ENCODE measurements at places on chromosomes 3 and 15.

DNA sequence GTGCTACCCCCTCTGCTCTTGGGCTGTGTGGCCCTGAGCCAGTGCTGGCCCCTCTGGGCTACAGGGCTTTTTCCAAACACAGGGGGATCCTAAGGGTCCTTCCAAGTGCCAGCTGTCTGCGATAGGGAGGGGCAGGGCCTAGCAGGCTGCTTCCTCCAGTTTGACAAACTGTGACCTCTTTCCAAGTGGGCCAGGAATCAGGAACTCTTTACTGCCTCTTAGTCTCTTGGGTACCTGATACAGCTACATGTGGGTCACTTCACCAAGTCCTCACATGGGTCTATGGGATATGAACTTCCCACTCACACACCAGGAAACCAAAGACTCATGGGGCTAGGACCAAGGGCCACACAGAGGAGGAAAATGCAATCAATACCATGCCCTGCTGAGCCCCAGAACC is 25.4 kb downstream of the SEC61A1 start:
- no peak for ATAC-seq

DNA sequence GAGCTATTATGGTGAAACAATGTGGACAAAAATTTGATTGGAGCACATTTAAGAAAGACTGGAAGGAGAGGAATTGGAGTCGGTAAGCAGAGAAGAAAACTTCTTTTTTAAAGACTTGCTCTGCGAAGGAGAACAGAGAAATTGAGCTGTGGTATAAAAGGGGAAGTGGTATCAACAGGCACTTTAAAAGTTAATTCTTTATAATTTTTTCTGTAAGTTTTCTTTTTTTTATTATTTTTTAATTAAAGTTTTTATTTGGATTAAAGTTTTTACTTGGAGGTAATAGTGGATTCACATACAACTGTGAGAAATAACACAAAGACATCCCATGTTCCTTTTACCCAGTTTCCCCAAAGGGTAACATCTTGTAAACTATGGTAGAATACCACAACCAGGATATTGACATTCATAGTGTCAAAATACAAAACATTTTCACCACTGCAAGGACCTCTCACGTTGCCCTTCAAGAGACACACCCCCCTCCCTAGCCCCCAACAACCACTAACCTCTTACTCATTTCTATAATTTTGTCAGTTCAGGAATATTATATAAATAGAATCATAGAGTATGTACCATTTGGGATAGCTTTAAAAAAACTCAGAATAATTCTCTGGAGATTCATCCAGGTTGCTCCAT is 33.8 kb upstream of the XIRP1 start:
- ATAC-seq: no peak

DNA sequence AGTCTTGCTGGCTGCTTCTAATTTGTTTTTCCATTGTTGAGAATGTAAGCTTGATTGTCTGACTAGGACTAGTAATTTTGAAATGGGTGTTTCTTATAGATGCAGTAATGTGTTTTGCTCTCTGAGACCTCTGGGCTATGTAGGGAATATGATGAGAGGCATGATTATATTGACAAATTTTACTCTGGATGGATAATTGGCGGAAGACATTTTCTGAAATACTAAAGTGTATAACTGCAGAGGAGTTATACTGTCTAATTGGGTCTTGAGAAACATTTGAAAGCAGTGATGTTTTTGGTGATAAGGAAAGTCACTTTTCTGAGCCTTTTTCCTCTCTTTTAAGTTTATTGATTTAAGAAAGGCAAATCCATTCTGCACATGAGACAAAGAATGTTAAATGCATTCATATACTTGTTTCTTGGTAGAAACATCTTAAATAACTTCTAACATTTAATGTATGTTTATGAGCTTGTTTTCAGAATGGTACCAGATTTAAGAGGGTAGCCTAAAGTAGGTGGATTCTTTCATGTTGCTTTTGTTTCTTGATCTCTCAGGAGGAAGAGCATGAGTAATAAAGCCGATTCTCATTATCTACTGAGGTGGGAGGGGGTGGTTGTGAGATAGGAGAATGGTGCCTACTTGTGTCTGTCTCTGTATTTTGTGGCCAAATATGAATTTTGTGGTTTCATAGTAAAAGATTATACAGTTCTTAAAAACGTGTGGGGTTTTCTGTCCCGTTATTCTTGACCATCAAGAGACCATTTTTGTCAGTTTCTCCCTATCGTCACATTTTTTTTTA is 2.0 kb downstream of the ATP2C1 start:
- ATAC-seq: no peak

- ATAC-seq: no peak
These were observed 52.3 kb upstream of the ADAMTS9 start for GRCh38 chr3:64739971-64740631.

- no peak for ATAC-seq
These were observed 53.2 kb upstream of the FNDC3B start for GRCh38 chr3:171986176-171986575.

DNA sequence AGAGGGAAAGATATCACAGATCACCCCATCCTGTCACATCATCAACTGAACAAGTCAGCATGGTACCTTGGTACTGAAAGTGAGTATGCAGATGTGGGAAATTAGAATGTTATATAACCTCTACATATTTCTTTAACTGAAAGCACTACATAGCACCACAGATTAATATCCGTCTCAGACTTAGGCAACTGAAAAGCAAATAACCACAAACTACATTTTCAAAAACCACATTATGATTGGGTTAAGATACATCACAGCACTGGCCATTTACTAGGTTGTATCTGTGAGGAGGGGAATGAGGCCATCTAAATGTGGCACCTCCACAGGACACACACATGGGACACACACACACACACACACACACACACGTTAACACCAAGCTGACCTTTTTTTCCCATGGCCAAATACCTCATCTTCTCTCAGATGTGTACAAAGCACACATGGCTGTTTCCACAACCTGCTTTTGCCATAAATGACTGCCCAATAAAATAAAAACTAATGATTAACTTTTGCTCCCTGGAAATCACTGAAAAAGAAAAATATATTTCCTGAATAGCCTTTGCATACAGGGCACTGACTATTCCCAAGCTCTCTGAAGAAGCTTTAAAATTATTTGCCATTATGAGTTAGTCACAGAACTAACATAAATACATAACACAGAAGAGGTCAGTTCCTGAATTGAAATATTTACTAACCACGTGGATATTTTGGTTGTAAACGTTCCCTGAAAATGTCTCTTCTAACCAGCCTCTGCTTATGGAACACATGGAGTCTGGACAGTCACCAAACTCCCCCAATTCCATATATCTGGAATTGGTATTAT is 60.1 kb downstream of the SUMF1 start:
- ATAC-seq: no peak

DNA sequence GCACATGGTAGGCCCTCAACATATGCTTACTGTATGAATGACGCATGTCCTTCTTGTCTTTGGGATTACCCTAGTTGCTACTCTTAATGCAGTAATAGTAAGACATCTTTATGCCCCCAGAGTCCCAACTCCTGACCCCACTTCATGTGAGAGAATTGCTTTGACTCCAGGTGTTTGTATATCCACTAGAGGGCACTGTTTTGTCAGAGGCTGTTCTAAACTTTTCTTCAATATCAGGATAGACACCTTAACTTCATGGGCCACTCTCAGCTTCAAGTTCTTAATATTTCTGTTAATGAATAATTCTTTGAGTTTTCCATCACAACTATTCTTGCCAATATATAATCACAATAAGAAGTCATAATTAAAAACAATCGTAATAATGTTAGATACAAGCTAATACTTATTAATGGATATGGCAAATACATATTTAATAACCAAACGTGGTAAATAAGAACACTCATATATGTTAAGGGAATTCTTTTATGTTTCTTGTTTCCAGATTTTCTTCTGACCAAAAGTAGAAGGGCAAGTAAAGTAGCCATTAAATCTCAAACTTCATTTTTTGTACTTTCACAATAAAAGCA is 337.2 kb upstream of the DNAJC19 start:
- ATAC-seq: peak; percentile 35

GRCh38 chr15:96351761-96352603 is 21.5 kb downstream of the NR2F2 start:
- ATAC-seq: no peak

DNA sequence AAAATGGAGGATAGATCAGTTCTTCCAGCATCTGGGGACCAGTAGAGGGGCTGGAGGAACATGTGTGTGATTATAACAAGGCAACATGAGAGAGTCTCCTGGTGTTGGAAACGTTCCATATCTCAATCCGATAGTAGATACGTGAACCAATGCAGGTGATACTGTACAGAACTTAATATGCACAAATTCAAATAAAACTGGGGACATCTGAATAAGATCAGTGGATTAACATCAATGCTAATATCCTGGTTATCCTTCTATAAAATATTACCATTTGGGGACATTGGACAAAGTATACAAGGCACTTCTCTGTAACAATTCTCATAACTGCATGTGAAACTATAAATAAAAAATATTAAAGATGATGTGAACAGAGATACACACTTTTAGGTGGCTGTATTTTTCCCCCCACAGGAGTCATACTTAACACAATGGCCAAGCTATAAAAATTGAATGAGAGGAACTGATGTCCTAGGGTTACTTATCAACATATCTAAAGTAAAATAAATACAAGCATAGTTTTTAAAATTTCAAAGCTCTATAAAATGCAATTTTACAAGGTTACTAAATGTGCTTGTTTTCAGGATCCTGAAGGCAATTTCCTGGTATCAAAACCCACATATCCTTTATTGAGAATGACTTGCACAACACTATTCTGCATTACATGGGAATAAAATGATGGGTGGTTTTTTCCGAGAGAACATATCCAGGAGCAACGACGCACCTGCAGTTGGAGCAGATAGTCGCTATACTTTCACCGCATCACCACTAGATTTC is 31.1 kb upstream of the TJP1 start:
- ATAC-seq: no peak

- ATAC-seq: peak; percentile 98
These were observed 9.6 kb upstream of the SLCO2A1 start for GRCh38 chr3:134039161-134039862.

DNA sequence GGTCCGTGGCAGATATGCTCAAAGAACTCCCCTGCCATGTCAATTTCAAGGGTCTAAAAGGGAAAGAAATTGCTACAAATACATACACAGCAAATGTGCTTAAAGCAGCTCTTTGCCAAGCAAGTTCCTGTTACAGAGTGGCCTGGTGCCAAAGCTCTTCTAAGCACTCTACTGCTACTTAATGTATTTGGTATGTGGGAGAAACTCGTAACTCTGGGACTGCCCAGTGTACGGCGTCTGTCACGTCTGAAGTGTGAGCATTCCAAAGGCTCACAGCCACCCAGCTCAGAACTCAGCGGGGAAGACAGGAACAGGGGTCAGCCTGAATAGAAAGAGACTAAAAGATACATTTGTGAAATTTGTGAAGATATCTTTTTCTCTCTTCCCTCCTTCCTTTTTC is 54.6 kb downstream of the RBMS3 start:
- ATAC-seq: peak; percentile 91

DNA sequence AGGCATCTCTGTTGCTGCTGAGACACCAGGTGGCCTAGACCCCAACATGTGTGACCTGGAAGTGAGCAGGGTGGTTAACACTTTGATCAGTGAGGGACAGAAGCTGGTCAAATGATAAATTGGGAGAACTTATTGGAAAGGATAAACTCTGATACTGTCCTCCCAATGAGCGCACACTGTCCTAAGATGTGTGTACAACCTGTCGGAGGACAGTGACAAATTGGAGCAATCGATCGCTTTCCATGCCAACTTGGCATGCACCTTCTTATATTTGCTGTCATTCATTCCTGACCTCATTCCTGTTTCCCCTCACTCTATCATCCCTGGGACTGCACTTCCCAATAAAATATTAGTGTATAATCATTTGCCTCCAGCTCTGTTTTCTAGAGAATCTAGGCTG is 198.7 kb upstream of the PROK2 start:
- no peak for ATAC-seq

DNA sequence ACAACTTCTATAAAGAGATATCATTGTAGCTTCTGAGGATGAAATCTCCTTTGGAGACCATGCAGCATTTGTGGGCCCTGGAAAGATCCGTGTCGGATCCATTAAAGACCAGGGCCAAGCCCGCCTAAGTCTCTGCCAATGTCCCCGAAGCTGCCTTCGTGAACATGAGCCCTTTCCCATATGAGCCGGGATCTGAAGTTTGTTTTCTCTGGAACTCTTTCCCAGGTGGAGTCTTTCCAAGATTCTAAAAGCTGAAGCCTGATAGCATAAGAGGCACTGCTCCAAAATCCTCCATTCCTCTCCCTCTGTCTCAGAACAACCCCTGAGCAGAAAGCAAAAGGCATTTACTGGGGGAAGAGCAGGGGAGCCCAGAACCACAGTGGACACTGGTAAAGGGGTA is 274.6 kb downstream of the NTRK3 start:
- ATAC-seq: no peak

- no peak for ATAC-seq
These were observed 371.7 kb downstream of the DIPK2A start for GRCh38 chr3:144343343-144343742.

GRCh38 chr15:94838281-94838680 is 606.9 kb downstream of the MCTP2 start:
- no peak for ATAC-seq

DNA sequence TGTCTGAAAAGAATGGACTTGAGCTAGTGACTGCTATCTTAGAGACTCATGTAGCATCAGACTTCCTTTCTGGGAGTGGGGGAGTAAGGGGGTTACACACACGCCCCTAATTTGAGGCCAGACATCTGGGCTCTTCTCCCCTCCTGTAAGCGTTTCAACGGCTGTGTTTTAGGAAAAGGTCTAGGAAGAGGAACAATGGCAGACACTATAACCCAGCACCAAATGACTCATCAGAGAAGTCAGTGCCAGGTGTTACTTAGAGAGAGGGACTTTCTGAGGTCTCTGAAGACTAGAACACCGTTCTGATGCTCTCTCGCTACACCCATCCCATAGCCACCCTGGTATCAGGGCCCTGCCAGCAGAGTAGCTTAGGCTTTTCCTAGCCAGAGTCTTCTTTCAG is 65.5 kb downstream of the SSUH2 start:
- ATAC-seq: peak; percentile 26

DNA sequence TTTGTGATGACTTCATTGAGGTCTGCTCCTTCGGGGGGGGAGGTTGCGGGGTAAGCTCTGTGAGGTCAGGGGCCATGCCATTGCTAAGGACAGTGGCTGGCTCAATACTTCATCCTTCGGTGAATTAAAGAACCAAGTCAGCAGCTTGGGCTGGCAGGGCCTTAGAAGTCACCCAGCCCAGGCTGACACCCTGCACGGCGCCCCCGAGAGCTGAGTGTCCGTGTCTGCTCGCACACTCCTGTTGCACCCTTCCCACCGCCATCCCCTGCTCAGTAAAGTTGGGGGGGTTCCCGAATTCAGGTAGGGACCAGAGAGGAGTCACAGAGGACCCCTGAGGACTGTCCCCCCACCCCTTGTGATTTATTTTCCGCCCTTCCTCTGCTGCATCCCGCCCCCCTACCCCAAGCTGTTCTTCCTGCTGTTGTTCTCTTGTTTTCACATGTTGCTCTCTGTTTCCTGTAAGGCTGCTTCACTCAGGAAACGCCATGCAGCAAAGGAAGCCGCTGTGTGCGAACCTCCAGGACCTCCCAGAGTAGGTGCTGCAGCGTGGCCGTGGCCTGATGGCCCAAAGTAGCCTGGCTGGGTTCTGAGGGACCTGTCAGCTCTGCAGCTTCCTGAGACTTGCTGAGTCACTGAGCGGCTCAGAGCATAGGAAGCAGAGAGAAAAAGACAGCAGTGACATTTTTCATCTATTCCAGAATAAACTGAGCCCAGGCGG is 14.4 kb downstream of the EFCC1 start:
- ATAC-seq: peak; percentile 26
